ENCODE measurements at places on chromosomes 2 and 18.
A peak's percentile ranks its signal among the peaks of the same experiment; 100 is the strongest.

DNA sequence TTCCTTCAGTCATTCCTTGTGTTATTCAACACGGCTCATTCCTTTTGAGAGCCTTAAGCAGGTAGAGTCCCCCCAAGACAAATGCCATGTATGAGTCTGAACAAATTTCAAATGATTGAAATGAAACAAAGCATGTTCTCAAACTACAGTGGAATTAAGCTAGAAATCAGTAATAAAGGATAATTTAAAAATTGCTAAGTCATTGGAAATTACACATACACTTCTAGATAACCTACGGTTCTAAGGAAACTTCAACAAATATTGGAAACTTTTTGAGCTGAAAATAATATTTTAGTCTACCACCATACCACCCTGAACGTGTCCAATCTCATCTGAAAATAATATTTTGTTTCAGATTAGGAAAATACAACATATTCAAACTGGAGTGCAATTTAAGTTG lies 71.8 kb upstream of the UGP2 start:
- DNase-seq, result no peak

DNA sequence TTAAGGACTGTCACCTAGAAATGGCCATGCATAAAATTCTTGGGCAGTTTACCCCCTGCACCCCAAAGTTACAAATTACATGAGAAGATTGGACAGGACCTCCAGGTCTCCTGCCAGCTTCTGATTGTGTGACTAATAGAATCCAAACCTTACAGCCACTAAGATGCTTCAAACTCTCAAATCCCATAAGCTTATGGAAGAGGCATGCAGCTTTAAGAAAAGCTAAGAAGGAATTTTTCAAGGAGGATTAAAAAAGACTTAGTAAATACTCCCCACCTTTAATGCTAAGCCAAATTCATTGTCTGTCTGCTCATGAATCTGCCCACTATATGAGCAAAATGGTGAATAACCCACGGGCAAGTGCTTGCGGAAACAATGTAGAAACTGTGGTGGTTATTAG lies 86.3 kb downstream of the MAIP1 start:
- no peak for DNase-seq

- no peak for DNase-seq
Observed at GRCh38 chr2:39475006-39475405, 37.9 kb upstream of the MAP4K3 start.

DNA sequence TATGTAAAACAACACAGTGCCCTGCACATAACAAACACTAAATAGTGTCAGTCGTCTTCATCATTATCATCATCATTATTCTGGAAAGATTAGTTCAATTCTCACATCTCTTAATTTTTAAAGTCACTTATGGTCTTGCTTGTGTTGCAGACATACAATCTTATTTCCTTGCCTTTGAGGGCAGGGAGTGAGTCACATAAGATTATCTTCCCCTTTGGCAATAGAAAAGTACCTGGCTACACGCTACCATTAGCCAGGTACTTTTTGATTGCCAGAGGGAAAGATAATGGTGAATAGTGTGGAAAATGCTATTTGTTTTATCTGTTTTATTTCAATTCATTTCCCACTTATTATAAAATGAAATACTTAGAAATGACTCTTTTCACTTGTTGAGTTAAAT lies 76.6 kb upstream of the RMDN2 start:
- DNase-seq, result no peak

GRCh38 chr18:69734536-69734935 lies 213.1 kb downstream of the CD226 start:
- DNase-seq, result no peak

DNA sequence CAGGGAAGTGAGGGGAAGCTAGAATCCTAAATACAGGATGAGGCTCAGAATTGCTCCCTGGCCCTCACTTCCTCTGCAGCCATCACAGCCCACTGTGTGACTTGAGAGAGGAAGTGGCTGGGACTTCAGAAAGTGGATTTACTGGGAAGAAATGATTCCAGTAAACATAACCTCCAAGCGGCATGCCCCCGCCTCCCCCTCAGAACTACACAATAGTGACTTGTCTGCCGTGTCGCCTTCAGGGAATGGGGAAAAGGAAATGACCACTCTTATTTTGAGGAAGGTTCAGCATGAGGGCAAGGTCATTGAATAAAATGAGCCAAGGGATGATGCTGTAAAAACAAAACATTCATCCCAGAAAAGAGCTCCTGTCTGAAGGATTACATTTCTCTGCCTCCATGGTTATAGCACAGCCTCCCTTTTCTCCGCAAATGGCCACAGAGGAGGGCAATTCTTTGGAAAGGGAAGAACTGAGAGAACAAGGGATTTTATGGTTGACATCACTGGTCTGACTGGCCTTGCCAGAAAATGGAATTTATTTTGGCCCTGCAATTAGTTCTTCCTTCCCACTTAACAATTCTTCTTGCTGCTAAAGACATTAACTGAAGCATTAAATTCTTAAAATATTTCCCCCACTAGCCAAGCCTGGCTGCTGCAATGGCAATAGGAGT lies 78.9 kb upstream of the DAPL1 start:
- no peak for DNase-seq

DNA sequence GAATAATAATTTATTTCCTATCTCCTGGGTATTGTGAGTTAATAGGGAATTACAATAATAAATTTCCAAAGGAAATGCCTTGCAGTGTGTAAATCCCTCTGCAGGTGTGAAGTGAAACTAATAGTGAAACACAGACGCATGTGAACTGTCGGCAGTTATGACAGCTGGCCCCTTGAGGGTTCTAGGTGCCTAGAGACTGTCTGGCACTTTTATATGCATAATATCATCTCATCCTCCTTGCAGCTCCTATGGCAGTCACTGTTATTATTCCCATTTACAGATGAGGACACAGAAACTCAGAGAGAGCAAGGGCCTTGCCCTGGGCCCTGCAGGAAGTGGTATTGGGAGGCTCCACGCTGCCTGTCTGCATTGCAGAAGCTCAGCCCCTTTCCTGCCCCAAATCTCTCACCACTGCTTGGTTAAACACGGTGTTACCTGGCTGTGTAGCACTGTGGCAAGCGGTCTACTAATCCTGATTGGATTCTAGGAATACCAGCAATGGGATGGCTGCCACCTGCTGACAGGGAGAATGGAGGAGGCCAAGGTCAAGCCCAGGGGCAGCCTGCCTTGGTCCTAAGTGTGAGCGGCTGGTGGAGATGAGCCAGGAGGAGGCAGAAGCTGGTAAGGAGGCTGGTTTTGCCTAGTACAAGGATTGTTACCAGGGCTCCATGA lies 32.8 kb upstream of the ACKR3 start:
- no peak for DNase-seq

DNA sequence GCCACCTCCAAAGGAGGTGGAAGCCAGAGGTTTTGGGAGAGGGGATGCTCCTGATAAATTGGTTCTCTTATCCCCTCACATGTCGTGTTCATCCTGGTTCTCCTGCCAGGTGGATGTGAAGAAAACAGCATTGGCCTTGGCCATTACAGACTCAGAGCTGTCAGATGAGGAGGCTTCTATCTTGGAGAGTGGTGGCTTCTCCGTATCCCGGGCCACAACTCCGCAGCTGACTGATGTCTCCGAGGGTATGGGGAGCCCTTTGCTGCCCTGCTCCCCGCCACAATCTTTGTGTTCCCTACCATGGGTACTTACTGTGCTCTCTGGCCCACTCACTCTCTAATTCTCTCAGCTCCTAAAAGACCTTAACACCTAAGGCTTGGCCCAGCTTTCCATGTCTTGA lies 3.5 kb downstream of the RETREG2 start:
- DNase-seq, result no peak

- no peak for DNase-seq
Observed at GRCh38 chr2:172358691-172359556, 68.5 kb upstream of the ITGA6 start.

- DNase-seq, result no peak
Observed at GRCh38 chr2:223880796-223881195, 43.4 kb upstream of the AP1S3 start.

- peak; percentile 79 for DNase-seq
Observed at GRCh38 chr2:216694082-216694825, 1.1 kb downstream of the IGFBP5 start.

GRCh38 chr2:151999053-151999452 lies 99.8 kb downstream of the CACNB4 start:
- peak; percentile 64 for DNase-seq

GRCh38 chr2:7165736-7166135 lies 248.5 kb downstream of the RNF144A start:
- DNase-seq, result no peak

- no peak for DNase-seq
Observed at GRCh38 chr2:44983836-44984604, 25.2 kb downstream of the SIX2 start.

GRCh38 chr2:54456362-54456611 lies 160 bp downstream of the SPTBN1 start:
- no peak for DNase-seq

DNA sequence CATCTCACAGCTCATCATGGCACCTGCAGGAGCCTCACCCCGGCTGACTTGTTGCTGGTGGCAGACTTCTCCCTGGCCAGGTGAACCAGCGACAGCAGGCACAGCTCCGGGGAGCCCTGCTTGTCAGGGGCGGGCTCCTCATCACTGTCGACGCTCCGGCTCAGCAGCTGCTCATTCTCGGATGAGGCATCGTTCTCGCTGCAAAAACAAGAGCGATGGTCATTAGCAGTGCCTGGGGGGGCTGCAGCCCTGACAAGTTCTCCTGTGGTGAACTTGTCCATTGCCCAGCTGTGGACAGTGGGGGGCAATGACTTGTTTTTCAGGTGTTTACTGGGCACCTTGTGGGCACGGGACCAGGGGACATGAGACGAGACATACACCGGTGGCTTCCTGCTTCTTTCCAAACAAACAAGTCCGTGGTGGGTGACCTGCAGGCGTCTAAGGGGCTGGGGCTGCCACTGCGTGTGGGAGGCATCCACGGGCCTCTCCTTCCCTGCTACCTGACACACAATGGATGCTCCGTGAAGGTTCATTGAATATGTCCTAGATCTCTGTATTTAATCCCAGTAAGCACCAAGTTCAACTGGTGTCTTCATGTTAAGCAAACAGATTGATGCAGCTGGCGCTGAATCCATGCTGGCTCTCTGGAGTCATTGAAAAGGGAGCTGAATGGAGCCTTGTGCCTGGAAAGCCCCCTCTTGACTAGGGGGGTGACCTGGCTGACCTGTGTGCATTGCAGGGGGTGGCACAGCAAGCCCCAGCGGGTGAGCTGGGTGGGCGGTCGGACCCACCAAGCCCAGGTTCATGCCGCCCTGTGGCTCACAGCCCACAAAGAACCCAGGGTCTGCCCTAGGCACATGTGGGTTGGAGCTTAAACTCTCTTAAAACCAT lies 81.0 kb downstream of the EDAR start:
- DNase-seq, result no peak

- no peak for DNase-seq
Observed at GRCh38 chr2:189552991-189553404, 27.6 kb downstream of the SLC40A1 start.
